ENCODE measurements at places on chromosomes 11 and 22. TPM values are rescaled to one million over a fixed set of nuclear protein-coding genes. Genes with fewer than 3 reads are reported as not detected.

DNA sequence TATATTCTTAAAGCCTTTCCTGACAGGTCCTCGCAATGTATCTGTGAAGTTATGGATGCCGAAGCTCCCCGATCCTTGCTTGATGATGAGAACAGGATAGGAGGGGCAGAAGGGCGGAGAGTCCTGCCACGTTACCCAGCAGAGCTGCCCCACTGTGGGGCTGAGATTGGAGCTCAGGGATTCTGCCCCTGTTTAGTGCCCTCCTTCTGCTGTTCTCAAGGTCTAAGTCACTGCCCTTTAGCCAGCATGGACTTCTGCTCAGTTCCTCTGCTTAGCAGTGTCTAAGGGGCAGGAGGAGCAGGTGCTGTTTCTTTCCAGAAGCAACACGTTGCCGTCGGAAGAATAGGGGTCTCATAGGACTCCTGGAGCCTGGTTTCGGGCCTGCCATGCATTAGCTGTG lies 164.2 kb upstream of the B3GAT1 start:
- no peak for DNase-seq

DNA sequence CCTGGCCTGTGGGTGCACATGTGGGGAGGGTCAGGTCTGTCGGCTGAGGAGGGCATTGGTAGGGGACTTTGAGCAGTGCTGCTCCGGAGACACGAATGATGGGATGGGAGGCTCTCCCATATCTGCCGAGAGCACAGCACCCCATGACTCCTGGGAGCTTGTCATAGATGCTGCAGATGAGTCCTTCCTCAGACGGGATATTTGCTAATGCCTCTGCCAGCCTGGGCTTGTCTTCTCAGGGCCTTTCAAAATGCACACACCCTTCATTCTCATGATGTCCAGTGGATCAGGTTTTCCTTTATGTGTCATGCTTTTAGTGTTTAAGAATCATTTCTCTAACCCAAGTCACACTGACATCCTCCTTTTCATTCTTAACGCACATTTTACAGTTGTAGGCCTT lies 8.1 kb upstream of the RNH1 start:
- DNase-seq = no peak

The DBX1 gene
- total RNA-seq = not detected

DNA sequence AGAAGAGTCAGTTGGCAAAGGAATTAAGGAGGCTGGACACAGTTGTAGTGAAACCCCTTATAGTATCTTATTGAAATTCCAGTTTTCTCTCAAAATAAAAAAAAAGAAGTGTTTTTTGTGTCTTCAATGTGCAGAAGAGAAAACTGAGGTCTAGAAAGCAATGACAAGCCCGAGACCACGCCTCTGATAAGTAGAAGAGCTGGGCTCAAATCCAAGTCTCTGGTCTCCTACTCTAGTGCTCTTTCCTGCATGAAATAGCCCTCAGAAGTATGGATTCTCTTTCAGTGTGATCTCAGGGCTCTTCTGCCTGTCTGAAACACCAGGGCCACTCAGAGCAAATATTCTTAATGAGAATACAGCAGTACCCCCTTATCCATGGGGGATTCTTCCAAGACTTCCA lies 200.9 kb downstream of the KIF18A start:
- DNase-seq = no peak

- no peak for DNase-seq
These were observed 62.8 kb upstream of the PRR5 start for GRCh38 chr22:44638971-44639760.

DNA sequence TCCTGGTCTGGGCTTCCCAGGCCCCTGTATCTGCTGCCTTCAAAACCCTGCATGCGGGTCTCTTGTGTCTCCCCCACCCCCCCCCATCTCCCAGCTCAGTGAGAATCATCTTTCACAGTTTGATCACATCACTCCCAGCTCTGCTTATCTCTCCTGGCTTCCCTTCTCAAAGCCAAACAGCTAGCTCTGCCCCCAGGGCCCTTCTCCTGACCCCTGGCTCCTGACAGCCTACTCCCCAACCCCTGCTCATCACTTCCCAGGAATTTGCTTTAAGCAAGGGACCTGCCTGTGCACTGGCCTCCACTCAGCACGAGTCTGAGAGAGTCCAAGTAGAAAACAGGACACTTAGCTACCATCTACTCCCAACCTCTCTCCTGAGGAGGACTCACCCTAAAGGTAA lies 342.7 kb downstream of the TENM4 start:
- no peak for DNase-seq

DNA sequence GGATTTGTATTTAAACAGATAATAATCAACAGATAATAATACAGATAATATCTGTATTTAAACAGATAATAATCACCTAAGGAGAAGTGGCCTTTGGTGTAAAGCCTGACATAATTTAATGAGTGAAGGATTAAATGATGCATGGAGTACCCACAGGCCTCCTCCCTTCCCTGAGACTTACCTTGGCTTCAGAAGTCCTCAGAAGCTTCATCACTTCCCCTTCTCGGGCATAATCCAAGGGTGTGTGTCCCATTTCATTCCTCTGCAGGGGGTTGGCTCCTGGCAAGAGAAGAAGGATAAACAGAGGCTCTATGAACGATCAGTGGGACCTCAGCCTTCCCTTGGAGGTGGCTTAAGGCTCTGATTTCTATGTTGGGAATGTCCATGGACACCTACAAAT lies 85.5 kb upstream of the PHOX2A start:
- DNase-seq = no peak

DNA sequence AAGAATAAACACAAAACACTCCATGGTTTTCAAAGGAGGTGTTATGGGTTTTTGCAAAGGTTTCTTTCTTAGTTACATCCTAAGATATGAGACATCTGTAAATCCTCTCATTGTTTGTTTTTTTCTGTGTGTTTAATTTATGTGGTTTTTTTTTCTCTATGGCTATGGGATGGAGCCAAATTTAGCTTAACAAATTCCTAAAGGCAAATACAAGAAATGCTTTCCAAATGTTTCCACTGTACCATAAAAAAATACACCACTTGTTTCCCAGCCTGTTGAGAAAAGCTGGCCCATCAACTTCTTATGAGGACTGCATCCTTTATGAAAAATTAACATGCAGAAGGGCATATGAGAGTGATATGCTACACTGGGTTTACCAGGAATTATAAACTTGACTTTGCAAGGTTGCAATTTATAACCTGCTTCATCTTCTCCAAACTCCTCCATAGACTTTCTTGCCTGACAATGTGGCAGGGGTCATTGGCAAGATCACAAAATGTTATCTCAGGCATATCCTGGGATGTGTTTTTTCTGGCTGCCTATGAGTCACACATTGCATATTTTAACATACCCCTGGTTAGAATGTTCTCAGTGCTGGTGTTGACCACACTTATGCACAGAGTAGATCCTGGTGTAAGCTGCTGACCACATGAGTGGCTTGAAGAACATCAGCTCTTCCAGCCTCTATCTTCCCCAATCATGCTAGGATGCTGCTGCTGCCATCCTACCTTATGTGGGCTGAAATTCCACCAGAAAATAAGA lies 137.6 kb upstream of the TTC12 start:
- no peak for DNase-seq

The TRIM49D2 gene
- not detected for total RNA-seq

GRCh38 chr11:126456783-126457542 lies 101.5 kb downstream of the ST3GAL4 start:
- no peak for DNase-seq

DNA sequence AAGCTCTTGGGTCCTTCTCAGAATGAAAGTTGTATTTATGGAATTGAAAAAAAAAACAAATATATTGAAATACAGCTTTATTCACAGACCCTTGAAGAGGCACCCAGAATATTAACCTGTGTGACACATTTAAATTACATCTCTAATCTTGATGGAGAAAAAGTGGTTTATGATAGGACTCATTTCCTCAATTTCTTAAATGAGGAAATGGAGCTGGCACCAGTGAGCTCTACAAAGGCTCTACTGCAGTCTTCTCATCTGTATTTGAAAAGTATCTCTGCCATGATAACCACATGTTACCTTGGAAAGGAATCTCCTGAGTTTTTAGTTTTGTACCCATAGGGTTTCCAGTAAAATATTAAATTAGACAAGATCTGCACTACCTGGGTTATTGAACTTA lies 186.5 kb downstream of the HIPK3 start:
- no peak for DNase-seq

The WBP2NL gene
- total RNA-seq = 1.6 TPM

The RAB3IL1 gene
- 1.9 TPM for total RNA-seq

The PAX6 gene
- total RNA-seq = 8.3 TPM

- DNase-seq = no peak
These were observed 88.3 kb downstream of the UVRAG start for GRCh38 chr11:75903276-75903675.

The MRGPRE gene
- total RNA-seq = 0.44 TPM

DNA sequence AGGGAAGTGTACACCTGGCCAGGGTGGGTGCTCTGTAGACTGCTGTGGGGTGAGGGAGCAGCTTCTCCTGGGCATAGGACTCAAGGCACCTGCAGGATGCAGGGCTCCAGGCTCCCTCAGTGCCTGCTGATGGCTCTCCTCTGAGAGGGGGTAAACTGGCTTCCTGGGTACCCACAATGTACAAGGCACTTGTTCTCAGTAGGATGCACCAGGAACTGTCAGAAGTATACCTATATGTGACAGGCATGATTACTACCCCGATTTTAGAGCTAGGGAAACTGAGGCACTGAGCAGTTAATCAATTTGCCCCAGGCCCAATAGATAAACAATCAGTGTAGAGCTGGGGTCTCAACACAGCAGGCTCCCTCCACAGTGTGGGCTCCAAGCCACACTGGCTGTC lies 31.4 kb upstream of the GNAZ start:
- DNase-seq = no peak

DNA sequence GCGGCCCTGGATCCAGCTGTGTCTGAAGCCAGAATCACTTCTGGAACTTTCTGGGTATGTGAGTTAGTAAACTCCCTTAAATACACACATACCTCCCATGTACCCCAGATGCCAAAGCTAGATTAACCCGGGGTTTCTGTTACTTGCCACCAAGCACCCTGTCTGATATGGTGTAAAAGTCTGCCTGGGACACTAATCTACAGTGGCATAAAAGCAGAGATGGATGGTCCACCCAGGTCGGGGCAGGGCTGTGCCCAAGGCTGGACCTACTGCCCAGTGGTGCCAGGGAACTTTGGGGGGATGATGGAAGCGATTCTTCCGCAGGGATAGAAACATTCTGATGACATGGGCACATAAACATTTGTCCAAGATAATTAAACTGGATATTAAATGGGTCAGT lies 12.7 kb downstream of the MRGPRF start:
- no peak for DNase-seq

DNA sequence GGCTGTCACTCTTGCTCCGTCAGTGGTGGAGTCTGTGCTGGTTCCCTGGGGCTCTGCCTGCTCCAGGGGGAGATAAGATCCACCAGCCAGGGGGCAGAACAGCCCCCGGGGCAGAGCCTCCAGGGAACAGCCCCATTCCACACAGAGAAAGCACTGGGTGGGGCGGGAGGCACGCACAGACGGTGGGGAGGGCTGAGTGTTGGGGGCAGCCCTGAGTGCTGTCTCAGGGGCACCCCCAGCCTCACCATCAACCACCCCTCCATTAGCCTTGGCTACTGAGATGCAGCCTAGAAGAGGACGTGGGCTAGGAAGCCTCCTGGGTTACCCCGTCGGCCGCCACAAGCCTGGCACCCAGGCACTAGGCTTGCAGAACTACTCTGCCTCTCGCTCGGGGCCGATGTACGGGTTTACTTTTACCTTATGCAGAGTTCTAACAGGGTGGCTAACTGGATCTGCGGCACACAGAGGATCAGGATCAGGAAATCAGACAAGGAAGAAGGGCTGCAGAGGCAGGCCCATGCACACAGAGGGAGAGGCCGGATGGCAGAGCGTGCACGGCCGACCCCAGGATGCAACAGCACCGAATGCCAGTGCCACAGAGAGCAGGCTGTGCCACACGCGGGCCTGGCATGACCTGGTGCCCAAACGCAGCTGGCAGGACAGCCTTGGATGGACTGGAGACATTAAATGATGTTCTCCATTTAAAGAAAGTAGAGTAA lies 140.5 kb downstream of the CTTN start:
- DNase-seq = no peak

- no peak for DNase-seq
These were observed 15.1 kb downstream of the FIBIN start for GRCh38 chr11:27008811-27009535.

The SMC1B gene
- not detected for total RNA-seq

DNA sequence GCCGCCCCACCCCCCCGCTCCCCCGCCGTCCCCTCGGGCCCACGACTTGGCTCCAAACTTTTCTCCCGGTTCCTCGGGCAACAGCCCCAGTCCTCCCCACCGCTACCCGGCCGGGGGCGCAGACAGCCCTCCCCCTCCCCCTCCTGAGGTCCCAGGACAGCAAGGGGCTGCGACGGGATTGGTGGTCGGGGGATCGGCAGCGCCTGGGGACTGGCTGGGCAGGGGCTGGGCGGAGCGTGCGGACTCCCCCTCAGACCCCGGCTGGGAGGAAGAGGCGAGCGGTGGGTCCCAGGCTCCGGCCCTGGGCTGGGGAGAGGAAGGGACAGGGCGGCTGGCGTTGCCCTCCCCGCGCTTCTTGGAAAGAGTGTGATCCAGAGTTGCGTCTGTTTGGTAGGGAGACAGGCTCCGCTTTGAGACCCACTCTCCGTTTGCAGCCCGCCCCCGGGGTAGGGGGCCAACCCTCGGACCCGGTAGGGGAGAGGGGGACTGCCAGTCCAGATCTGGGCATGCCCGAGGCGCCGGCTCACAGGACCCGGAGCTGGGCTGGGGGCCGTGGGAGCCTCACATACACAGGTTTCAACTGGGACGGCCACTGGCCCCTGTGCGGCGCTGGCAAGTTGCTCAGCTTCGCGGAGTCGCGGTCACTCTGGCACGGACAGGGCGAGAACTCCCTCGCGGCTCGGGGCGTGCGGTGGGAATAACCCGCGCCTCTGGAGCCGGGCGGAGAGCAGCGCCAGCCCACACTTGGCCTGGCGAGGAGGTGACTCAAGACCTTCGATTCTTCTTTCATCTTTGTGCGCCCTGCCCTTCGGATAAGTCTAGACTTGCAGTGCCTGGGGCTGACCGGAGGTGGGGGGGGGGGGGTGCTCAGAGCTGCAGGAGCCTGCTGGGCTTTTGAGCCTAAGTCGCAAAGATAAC lies 999 bp downstream of the TSKU start:
- DNase-seq = peak; percentile 88

DNA sequence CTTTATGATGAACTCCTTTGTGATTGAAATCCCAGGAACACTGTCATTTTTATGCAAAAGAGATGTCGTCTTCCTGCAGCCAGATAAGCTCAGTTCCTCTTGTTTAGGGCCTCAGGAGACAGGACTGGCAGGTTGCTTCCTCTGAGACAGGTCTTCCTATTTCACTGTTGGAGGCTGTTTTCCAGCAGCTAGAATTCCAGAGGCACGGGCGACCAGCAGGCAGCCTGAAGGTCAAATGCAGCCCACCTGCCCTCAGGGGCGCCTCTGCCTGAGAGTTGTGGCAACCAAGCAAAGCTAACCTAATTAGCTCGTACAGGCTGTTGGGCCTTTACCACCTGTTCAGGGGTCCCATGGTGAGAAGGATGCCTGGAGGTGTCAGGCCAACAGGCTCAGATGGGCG lies 22.3 kb downstream of the SLC6A5 start:
- DNase-seq = no peak

DNA sequence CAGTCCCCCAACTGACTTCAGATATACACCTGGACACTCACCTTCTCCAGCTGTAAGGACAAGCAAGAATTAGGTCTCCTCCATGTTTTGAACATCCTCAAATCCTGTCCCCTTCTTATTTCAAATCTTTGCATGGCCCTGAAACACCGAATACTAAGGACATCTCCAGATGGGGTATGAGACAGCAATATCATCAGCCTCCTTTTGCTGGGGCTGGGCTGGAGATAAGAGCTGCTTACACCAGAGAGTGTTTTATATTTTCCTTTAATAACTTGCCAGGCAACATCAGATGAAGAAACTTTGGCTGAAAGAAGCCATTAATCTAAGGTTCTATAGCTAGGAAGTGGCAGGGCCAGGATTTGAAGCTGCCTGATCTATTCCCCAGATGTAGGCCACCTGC lies 21.6 kb downstream of the TUG1 start:
- no peak for DNase-seq

The ZNHIT2 gene
- total RNA-seq = 7.3 TPM

Data from pancreas (tissue), 10 donors.